ENCODE measurements at places on chromosomes 7 and 10.

- no peak for DNase-seq
Observed at GRCh38 chr7:128039544-128039953, 8.3 kb upstream of the LRRC4 start.

- no peak for DNase-seq
Observed at GRCh38 chr10:3010334-3010733, 57.0 kb upstream of the PFKP start.

GRCh38 chr7:40197527-40197926, 62.7 kb downstream of the SUGCT start:
- no peak for DNase-seq

GRCh38 chr10:18140149-18140956, at the start of gene CACNB2:
Gene CACNB2, plus strand, starts transcription at chr10:18140424.
- DNase-seq, result no peak

DNA sequence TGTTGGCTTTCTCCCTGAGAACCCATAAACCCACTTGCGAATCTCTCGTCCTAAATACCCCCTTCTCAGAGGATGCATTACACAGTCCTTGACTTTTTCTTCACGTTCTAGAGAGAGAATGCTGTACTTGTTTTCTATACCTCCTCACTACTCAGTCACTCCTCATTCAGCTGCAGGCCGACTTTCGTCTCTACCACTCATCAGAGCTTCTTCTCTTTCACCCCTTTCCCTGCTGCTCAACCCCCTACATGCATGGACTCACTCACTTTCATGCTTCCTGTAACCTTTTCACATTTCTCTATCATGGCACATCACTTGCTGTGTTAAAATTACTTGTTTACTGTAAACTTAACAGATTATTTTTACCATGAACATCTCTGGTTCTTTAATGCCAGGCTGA, 19.8 kb downstream of the MDFIC start:
- no peak for DNase-seq

DNA sequence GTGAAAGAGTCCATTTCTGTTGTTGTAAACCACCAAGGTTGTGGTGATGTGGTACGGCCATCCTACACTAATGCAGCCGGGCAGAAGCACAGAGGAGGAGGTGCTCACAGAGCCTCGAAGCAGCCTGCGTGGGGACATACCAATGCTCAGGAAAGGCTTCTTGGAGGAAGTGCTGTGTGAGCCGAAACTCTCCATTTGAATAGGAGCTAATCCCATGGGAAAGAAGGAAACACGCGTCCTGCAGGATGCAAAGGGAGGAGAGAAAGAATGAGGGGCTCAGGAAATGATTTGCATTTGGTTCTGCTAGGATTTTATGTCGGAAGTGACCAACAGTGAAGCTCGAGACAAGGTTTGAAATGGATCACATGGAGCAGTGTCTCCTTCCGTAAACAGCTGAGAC, 477.9 kb upstream of the ANKRD30A start:
- no peak for DNase-seq

GRCh38 chr7:29421010-29421956, 142.4 kb upstream of the PRR15 start:
- DNase-seq, result no peak

GRCh38 chr10:76195654-76196390, 764.4 kb downstream of the LRMDA start:
- DNase-seq, result no peak

- DNase-seq, result no peak
Observed at GRCh38 chr7:92648067-92648466, 57.9 kb upstream of the FAM133B start.

DNA sequence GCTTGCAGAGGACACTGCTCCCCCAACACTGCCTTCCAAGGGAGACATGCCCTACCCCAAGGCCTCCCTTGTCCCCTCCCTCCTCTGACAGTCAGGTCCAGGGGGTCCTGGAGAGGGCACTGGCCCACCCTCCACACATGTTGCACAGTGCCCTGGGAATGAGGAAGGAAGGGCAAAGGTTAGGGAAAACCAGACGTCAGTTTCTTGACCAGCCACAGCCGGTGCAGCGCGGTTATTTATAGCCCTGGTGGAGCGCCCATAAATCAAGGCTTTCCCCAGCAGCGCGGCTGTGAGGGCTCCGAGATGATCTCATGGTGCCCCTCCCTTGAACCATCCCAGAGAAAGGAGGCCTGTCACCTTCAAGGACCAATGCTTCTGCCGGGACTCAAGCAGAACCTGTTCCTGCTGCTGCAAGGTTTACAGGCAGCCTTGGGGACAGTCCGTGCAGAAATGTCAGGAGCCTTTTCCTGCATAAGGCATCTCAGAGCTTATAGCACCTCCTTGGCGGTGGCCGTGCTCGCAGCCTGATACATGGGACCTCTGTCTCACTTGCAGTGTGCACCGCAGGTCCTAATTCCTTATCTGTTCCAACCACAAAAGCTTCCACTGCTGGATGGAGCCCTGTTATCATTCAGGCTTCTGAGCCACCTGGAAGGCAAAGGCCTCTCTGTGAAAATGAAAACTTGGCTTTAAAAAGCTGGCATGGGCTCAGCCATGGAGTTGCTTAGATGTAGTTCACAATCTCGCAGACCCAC, 127.3 kb downstream of the LHPP start:
- DNase-seq, result no peak

GRCh38 chr7:41383596-41383995, 319.3 kb downstream of the INHBA start:
- no peak for DNase-seq

DNA sequence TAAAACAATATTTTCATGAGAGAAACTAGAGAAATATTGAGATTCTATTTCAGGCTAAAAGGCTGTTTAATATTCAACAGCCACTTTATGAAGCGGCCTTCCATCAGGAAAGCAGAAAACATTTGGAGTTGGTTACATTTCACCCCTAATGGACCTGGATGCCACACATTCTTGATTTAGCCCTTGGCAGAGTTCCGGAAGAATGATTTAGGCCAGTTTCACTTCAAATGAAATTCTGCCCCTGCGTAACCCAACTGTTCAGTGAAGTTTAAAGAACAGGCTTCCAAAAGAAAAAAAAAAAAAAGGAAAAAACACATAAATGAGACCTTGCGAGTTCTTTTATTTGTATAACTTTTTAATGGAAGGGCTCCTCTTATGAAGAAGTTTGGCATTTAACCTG, 239.2 kb upstream of the AKR1E2 start:
- DNase-seq, result no peak

DNA sequence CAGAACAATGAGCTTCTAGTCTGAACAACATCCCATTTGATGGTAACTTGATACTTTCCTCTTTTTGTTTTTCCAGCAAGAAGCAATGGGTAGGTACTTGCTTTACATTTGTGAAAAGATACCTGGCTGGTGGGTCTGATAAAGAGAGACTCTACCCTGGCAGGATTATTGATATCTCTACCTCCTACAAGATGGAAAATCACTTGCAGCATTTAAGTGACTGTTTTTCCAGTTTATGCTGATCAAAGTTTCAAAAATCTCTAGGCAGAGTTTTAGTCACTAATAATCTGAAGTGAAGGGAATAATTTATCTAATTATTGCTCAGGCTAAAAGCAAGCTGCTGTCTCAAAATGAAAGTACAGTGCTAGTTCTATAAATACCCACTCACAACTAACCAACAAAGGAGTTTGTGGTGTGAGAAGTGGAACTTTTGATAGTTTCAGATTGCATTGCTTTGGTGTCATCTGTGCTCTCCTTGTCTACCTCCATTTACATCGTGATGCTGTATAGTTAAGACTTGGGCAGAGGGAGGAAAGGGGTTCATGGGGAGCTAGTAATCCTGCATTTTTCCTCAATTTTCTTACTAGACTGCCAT, 86.0 kb upstream of the ANKRD1 start:
- no peak for DNase-seq

GRCh38 chr10:75910032-75910431, 478.6 kb downstream of the LRMDA start:
- DNase-seq, result no peak

DNA sequence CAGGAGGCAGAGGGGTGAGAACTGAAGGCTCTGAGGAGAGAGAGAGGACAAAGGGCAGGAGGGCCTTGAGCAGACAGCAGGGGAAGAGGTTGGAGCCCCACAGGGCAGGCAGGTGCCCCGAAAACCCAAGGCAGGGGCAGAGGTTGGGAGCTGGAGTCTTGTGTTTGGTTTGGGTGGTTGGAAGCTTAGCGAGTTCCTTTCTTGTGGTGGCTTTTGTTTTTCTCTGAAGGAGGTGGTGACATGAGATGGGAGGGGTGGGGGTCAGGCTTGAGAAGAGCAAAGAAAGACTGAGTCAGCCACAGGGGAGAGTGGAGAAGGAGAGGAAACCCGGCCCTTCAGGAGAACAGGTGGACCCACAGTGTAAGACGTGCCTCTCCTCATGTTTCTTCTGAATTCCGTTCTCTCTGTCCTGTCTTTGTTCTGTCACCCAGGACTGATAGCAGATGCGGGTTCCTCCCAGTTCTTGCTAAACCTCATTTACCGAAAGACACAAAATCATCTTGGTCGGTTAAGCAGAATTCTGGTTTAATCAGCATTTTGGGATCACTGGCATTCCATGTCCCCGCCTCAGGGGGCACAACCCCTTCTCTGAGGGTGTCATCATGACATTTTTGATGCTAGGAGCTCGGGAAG, 95.3 kb downstream of the INSYN2A start:
- no peak for DNase-seq

DNA sequence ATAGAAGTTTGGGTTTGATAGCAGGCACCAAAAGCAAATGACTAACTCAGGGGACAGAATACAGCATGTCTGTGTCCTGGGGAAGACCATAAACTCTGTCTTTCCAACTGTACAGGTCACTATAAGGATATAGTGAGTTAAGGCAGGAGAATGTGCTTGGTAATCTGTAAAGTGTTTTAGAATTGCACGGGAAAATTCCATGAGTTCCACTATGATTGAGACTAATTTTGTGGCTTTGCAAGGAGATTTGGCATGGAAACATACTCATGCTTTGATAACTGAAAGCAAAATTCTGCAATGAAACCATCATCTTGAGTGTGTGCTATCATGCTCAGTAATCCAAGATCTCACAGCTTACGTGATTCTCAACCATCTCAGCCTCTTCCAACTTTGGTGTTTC, 152.6 kb downstream of the PKD1L1 start:
- peak; percentile 84 for DNase-seq

- peak; percentile 19 for DNase-seq
Observed at GRCh38 chr7:14604606-14605005, 297.9 kb downstream of the DGKB start.

DNA sequence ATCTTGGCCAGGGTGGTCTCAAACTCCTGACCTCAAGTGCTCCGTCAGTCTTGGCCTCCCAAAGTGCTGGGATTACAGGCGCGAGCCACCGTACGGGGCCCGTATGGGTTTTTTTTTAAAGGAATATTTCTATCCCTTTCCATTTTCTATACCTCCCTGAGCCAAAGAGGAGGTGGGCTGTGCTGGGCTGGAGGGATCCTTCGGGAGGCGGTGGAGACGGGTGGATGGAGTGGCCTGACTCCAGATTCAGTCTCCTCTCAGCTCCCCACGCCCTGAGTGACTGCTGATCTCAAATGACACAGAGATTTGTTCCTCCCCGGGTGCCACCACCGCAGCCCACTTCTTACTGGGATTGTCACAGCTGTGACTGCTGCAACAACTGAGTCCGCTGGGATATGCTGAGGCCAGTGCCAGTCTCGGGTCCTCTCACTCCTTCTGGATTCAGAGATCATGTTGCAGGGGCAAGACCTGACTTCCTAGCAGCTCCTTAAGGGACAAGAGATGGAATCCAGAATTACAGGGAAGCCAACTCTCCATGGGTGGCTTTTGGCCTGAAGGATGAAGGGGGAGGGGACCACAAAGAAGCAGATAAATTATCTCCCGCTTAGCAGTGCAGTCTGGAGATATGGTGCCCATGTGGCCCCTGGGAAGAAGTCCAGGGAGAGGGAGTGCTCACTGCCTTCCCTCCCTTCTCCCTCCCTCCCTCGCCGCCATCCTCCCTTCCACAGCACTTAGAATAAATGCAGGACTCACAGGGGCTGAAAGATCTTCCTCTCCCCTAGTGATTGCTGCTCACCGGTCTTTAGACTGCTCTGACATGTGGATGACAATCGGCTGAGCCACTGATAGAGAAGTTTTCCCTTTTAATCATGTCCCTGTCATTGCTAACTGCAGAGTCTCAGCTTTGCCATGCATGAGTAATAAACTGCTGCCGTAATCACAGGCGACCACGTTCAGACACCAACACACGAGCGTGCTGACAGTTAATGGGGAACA, 14.3 kb downstream of the GALNT17 start:
- DNase-seq, result no peak

GRCh38 chr10:5698062-5698461, 13.4 kb downstream of the TASOR2 start:
- no peak for DNase-seq

DNA sequence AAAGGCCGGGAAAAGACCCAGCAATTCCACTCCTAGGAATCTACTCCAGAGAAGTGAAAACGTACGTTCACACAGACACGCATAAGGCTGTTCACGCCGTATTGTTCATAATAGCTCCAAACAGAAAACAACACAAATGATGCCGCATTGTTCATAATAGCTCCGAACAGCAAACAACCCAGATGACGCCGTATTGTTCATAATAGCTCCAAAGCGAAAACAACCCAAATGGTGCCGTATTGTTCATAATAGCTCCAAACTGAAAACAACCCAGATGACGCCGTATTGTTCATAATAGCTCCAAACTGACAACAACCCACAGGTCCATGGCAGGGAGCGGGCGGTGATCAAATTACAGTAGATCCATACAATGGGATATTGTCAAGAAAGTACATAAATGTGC, 85.2 kb upstream of the DNAAF5 start:
- no peak for DNase-seq

DNA sequence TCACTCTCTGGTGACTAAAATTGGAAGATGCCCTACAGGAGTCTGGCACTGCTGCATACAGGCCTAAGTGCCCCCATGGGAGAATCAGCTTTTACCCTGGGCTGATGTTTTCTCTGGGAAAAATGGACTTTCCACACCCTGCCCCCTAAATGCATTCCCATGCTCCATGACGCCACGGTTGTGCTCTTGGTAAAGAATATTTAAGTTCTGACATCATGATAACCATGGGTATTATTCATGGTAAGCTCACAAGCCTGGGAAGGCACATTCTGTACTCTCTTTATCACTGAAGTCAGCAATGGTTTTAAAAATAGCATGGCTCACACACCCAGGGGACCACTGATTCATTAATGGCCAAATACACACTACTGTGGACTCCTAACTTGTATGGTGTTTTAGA, 43.4 kb downstream of the HIPK2 start:
- DNase-seq, result peak; percentile 53

DNA sequence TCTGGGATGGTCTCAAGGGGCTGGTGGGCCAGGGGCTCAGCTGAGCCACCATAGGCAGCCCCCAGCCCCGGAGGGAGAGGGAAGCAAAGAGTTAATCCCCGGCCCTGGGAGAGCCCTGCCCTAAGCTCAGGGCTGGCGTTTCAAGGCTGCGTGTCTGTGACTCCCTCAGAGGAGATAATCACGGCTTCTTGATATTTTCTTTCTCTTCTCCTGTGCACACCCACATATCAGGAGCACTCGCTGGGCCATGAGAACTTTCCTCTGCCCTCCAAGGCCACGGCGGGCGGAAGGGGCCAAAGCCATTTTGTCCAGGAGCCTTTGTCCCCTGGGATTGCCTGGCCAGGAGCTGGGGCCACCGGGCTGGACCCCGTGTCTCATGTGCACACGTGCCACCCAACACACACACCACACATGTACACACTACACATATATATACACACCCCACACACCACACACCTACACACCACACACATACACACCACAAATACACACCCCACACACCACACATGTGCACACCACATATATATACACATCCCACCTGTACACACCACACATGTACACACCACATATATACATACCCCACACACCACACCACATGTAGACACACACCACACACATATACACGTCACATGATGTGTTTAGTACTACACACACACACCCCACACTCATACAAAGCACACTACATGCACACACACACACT, 16.9 kb downstream of the VENTX start:
- DNase-seq, result no peak

- no peak for DNase-seq
Observed at GRCh38 chr10:14798636-14799035, 23.9 kb upstream of the FAM107B start.
